T-helper 1 cell treated with Interleukin-12 subunit alpha and Interleukin-12 subunit beta and Interleukin-4 antibody, amounts not matched to agents 30 ng/mL and 1 ng/mL, for 36 hours (primary cell): ENCODE measurements at places on chromosomes 1 and 21. TPM values are rescaled to one million over a fixed set of nuclear protein-coding genes. Genes with fewer than 3 reads are reported as not detected.

The C1orf141 gene
- total RNA-seq: not detected in 2 replicates

The PTGFRN gene
- total RNA-seq: 15.0 and 15.3 TPM in 2 replicates

The ZNF362 gene
- 17.5 and 21.6 TPM in 2 replicates for total RNA-seq

The OR11L1 gene
- not detected in 2 replicates for total RNA-seq

The BACE2 gene
- 1.2 and 1.9 TPM in 2 replicates for total RNA-seq

The MORC3 gene
- total RNA-seq: 36.9 and 38.5 TPM in 2 replicates

The RGSL1 gene
- total RNA-seq: not detected in 2 replicates

The RNF186 gene
- total RNA-seq: not detected in 2 replicates

The SYT6 gene
- total RNA-seq: not detected in 2 replicates

The IL20 gene
- total RNA-seq: not detected in 2 replicates

The TRAPPC3 gene
- 62.8 and 65.8 TPM in 2 replicates for total RNA-seq

The PROK1 gene
- total RNA-seq: 0.15 TPM in 1 of 2 replicates, not detected in the other

The KLF17 gene
- total RNA-seq: not detected in 2 replicates

The KIF2C gene
- 70.5 and 74.9 TPM in 2 replicates for total RNA-seq

The ARHGEF10L gene
- total RNA-seq: not detected in 2 replicates

The FMOD gene
- 0.15 and 0.39 TPM in 2 replicates for total RNA-seq

The FCER1A gene
- not detected in 2 replicates for total RNA-seq

The TMOD4 gene
- total RNA-seq: 2.7 and 4.5 TPM in 2 replicates

The PRAMEF17 gene
- not detected in 2 replicates for total RNA-seq

The IFNLR1 gene
- 1.2 and 1.6 TPM in 2 replicates for total RNA-seq

The GSTM1 gene
- total RNA-seq: 67.8 and 72.8 TPM in 2 replicates

The NHLH2 gene
- total RNA-seq: not detected in 2 replicates

The CLEC20A gene
- total RNA-seq: not detected in 2 replicates

The CDC7 gene
- total RNA-seq: 16.1 and 19.0 TPM in 2 replicates

The KRTAP7-1 gene
- not detected in 2 replicates for total RNA-seq

The CD53 gene
- total RNA-seq: 581 and 589 TPM in 2 replicates

The TMEM82 gene
- not detected in 2 replicates for total RNA-seq

The STK40 gene
- total RNA-seq: 64.6 and 65.7 TPM in 2 replicates
